Left ventricle myocardium superior (tissue), 1 donor: ENCODE measurements at places on chromosomes 4 and X. TPM values are rescaled to one million over a fixed set of nuclear protein-coding genes. Genes with fewer than 3 reads are reported as not detected.
A peak's percentile ranks its signal among the peaks of the same experiment; 100 is the strongest.

- DNase-seq = no peak
Measured at GRCh38 chr4:19850909-19851308, 400.8 kb upstream of the SLIT2 start.

GRCh38 chrX:14673764-14674163 is 144.4 kb downstream of the GLRA2 start:
- no peak for DNase-seq

DNA sequence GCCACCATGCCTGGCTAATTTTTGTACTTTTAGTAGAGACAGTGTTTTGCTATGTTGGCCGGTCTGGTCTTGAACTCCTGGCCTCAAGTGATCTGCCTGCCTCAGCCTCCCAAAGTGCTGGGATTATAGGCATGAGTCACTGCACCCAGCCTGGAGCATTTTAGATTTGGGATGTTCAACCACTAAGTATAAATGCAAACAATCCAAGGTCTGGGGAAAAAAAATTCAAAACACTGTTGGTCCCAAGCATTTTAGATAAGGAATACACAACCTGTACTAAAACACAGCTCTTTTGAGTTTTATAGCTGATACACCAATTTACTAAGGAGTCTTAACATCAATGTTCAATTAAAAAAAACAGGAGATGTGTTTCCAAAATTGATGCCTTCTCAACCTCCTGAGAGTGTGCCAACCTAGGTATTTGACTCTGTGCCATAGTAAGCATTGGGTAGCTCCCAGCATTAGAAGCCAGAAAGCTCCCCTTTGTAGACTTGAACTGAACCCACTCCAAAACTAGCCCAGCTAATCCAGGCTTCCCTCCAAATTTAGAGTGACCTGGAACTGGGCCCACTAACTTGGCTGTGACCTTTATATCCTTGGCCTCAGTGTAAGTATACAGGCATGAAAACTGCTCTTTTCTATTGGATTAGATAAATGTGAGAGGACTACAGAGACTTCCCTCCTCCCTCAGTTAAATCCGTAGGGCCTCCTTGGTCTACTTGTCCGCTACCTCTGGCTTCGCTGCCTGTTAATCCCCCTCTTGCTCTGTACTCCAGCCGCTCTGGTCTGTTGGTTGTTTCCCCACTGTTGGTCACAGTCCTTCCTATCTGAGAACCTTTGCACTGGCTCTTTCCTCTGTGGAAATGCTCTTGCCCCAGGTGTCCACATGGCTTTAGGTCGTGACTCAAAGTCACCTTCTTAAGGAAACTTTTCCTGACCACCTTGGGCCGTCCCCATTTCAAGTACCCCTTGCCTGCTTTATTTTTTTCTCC is 77.6 kb downstream of the CCKAR start:
- peak; percentile 58 for DNase-seq

DNA sequence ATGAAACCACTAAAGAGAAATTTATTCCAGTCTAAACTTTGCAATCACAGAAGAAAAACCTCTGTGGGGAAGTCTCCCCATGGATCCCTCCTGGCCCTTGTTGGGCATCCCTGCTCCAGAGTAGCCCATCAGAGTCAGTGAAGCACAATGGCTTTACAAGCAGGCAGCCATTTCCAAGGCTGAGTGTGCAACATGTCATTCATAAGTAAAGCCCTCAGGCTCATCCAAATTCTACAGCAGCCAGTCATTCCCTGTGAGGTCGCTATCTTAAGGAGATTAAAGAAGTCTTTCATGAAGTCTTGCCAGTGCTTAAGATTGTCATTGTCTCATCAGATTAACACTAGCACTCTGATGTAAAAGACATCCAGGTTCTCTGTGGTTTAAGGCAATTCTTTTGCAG is 17.0 kb upstream of the MAPK10 start:
- DNase-seq = no peak

GRCh38 chrX:267771-268261 is 13.4 kb upstream of the PLCXD1 start:
- peak; percentile 30 for DNase-seq

DNA sequence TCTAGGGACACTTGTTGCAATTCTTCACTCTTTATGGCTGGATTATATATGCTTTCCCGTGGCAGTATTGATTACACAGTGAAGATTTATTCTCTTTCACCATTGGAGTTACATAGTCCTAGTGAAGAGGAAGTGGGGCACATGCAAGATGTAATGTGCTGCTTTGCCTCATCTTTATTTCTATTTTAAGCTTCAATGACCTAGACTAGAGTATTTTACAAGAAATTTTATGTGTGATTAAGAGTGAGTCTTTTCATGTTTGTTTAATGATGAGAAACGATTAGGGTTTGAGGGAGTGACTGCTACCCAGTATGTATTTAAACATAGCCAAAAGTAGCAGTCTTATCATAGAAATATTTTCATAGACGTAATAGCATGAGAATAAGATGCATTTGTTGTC is 30.8 kb downstream of the DIAPH2 start:
- DNase-seq = no peak

DNA sequence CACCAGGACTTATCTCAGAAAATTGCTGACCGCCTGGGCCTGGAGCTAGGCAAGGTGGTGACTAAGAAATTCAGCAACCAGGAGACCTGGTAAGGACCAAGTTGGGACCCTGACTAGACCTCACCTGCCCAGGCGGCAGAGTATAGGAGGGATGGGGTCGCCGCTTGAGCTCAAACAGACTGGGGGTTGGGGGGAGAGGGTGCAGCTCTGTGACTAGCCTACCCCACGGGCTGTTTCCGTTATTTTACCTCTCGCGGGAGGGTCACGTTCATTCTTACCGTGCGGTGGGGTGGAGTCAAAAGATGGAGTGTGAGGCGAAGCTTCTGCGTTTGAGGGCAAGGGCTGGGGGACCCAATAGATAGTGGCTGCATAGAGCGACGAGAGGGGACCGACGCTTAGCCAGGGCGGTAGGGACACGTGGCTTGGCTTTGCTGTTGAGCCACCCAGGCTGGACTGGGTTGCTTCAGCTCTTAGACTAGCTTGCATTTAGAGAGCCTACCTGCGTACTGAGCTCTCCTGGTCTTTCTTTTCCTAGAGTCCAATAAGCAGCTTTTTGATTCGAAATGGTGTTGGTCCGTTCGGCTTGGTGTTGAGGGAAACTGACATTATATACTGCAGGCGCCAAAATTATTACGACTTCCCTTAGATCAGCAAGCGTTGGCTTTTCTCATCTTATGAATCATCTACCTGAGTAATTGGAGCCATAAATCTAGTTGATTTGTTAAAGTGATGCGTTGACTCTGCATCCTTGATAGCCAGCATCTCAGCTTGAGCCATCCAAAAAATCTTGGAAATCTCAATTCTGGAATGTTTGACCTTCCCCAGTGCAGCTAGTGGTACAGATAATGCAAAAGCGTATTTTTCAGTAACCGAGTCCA is 591 bp downstream of the PRPS1 start:
- DNase-seq = peak; percentile 37

- peak; percentile 33 for DNase-seq
Measured at GRCh38 chrX:133999031-133999705, 13.8 kb upstream of the GPC3 start.

GRCh38 chrX:97849951-97850350 is 966.2 kb downstream of the RPA4 start:
- no peak for DNase-seq

- DNase-seq = no peak
Measured at GRCh38 chr4:107389965-107390364, 330.1 kb downstream of the PAPSS1 start.

DNA sequence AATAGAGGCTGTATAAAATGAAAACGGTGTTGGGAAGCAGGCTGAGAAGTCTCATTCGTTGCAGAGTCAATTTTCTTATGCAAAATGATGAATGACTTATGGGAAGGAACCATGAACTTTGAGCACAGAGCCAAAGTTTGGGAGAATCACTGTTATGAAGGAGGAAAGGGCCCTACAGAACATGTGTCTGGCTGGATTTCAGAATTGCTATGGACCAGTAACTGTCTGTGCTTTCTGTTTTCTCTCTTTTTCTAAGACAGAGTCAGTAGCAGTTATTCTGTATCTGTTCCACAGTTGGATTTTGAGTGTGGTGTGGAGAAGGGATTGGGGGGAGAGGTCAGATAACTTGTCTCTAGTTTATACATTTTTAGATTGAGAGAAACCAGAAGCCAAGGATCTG is 265.0 kb upstream of the HS3ST1 start:
- no peak for DNase-seq

- DNase-seq = no peak
Measured at GRCh38 chr4:142549248-142549647, 296.9 kb downstream of the INPP4B start.

GRCh38 chrX:46791927-46792809 is 33.2 kb upstream of the SLC9A7 start:
- no peak for DNase-seq

- DNase-seq = no peak
Measured at GRCh38 chr4:82515705-82516104, 46.1 kb downstream of the TMEM150C start.

- no peak for DNase-seq
Measured at GRCh38 chr4:155062948-155063347, 145.5 kb upstream of the NPY2R start.

- DNase-seq = no peak
Measured at GRCh38 chrX:118131336-118131735, 14.7 kb upstream of the KLHL13 start.

DNA sequence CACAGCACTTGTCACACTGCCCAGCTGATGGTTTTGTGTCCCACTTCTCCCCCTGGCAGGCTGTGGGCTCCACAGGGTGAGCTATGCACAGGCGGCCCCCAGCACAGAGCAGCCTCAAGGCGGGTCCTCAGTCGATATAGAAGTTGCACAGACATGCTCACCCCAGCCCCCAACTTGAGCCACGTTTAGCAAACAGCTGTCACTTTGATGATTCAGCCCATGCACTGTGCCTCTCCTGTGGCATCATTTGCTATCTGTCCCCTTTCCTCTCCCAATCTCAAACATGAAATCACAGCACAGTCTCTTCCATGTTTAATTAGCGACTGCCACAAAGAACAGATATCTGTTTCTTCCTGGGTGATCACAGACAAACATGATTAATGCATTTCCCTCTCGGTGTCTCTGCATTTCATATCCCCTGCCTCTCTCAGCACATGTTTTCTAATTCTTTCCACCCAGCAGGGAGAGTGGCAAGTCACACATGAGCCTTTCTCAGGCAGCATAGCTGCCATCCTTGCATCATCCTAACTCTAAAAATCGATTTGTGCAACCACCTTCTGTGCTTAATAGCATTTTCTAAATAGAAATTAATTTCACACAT is 204.9 kb downstream of the EVC2 start:
- DNase-seq = no peak

DNA sequence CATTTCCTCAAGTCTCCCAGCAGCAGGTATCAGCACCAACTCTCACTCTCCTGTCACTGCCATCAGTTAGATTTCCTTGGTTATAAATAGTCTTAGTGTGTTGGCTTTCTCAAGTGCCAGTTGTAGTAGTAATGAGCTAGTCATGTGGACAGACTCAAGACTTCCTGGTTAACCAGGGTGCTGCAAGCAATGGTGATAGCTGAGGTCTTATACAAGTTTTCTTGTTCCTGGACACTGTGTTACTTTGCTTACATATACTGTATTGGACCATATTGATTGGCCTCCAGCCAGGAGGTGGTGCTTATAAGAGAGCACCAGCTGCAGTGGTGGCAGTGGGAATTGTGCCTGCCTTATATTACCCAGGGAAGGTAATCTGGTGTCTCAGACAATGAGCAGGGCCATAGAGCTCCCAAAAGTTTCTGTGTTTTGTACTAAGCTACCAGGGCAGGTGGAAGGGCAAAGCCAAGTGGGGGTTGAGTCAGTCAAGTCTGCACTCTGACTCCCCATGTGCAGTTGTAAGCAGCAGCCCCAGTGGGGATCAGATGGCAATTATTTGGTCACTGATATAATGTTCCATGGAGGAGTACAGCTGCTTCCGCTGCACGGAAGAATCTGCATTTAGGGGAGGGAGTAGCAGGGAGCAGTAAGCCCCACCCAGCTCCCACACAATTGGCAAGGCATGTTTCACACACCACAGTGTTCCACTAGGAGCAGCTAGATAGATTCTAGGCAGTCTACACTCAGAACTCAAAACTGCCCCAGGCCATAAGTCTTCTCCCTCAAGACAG is 24.1 kb upstream of the ZDHHC15 start:
- DNase-seq = no peak

DNA sequence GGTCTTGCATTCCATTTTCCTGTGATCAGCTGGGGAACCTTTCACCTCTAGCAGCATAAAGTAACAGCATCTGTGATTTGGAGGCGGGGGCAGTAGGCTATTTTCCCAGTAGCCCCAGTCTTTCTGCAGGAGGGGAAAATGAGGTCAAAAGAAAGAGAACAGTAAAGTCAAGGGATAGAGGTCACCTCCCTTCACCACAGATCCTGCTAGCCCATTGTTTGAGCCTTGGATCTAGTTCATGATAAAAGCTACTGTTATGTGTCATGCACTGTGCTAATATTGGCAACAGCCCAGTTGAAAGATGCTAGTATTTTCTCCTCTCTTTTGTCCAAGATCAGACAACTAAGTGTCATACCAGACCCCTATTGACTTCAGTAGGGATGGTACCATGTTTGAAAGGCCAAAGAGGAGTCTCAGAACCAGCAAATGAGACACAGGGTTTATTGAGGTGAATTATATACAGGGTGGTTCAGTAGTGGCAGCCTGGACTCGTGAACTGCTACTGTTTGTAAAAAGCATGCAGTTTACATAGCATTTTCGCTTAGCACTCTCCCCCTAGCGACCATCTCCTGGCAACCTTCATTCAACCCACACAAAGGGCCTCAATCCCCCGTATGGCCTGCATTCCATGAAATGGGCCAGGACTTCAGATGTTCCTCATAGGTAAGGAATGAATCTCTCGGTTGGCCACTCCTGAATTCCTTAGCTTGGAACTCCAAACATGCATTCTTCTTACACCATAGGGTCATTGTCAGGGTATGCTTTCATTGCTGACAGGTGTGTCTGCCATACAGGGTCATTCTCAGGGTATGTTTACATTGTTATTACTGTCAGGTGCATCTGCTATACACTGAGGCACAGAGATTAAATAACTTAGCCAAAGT is 170.0 kb upstream of the FRMPD4 start:
- no peak for DNase-seq

DNA sequence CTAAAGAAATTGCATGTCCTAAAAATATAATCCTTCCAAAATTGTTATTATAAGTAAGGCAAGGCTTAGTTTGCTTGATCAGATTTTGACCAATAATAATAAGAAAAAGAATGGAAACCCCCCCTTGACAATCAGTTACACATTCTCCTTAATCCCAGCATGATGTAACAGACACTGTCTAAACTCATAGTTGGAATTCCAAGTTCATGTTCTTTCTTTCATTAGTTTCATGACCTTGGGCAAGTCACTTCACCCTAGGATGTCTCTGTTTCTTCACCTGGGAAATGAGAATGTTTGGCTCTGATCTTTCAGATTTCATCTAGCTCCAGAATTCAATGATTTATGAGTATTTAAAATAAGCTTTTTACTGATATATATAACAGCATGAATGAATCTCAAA is 64.8 kb downstream of the MAML3 start:
- DNase-seq = no peak

GRCh38 chr4:98283219-98284189 is 22.3 kb downstream of the RAP1GDS1 start:
- DNase-seq = no peak

Gene ALB
- not detected for total RNA-seq

Gene MID2
- total RNA-seq = 5.6 TPM

Gene ZNF141
- total RNA-seq = 9.2 TPM

Gene MXRA5
- total RNA-seq = 1.7 TPM

Gene EXOC1L
- not detected for total RNA-seq

Gene DMP1
- not detected for total RNA-seq

Gene TRPC3
- 0.25 TPM for total RNA-seq

Gene GLRA3
- not detected for total RNA-seq

Gene PWWP3B
- 10.0 TPM for total RNA-seq

Gene PCYT1B
- 0.05 TPM for total RNA-seq

Gene KLHL4
- 0.92 TPM for total RNA-seq
